ENCODE measurements at places on chromosomes 2 and 18. TPM values are rescaled to one million over a fixed set of nuclear protein-coding genes. Genes with fewer than 3 reads are reported as not detected.
A peak's percentile ranks its signal among the peaks of the same experiment; 100 is the strongest.

Gene DCDC2C
- not detected for total RNA-seq

DNA sequence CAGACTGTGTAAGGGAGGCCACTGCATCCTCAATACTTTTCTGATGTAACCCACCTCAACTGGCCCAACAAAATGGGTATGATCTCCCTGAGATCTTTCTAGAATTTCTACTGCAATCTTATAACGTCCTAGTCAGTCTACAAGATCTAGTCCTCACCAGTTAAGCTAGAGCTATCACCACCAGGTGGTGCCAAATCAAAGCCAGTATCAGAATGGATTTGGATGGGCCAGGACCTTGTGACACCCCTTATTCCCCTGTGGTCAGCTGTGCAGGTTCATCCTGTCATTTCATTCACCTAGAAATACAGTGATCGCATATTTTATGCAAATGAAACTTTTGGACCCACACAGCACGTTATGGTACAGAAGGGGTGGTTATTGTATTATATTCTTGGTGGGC, 90.3 kb downstream of the OLA1 start:
- peak; percentile 80 for DNase-seq

DNA sequence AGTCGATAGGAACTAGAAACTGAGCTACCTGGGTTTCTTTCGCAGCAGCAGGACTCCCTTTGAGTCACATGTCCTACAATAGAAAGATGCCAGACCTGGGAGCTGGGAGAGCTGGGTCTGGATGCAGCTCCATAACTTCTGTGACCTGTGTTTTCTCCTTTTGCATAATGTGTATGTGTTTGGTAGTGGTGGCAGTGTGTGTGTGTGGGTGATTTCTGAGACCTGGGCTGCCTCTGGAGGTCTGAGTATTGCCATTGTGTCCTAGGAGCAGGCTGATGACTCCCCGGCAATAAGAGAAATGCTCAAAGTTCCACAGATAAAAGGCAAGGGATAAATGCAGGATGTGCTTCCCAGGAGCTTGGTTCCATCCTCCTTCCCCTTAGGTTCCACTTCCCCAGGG, 6.4 kb downstream of the WNT10A start:
- DNase-seq = no peak

GRCh38 chr2:38123911-38124310, 48.0 kb upstream of the CYP1B1 start:
- DNase-seq = no peak

DNA sequence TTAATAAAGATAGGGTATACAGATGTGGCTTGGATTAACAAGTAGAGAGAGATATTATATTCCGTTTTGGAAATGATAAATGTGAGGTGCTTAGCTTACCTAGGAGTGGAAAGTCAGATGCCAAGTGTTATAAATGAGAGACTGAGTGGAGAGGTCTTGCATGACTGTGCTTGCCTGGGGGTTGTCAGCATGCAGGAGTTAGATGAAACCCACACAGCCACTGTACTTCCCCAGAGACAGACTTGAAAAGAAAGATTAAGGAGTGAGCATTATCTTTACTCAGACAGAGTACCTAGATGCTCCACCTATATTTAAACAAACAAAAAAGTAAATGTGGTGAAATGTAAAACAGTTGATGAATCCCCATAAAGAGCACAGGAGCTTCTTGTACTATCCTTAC, 482.7 kb downstream of the RIT2 start:
- DNase-seq = no peak

DNA sequence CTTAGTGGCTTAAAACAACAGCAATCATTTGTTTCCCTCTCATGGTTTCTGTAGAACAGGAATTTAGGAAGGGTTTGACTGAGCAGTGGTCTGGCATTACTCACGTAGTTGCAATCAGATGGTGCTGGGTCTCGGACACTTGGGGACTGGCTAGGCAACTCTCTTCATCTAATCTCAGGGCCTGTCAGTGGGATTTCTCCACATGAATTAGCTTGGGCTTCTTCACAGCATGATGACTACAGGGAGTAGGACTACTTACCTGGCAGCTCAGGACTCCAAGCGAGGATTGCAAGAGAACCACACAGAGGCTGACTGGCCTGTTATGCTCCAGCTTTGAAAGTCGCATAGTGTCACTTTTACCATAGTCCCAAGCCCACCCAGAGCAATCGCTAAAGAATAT, 125.1 kb downstream of the TTC27 start:
- no peak for DNase-seq
